ENCODE measurements at places on chromosomes 12 and 14. TPM values are rescaled to one million over a fixed set of nuclear protein-coding genes. Genes with fewer than 3 reads are reported as not detected.
A peak's percentile ranks its signal among the peaks of the same experiment; 100 is the strongest.

DNA sequence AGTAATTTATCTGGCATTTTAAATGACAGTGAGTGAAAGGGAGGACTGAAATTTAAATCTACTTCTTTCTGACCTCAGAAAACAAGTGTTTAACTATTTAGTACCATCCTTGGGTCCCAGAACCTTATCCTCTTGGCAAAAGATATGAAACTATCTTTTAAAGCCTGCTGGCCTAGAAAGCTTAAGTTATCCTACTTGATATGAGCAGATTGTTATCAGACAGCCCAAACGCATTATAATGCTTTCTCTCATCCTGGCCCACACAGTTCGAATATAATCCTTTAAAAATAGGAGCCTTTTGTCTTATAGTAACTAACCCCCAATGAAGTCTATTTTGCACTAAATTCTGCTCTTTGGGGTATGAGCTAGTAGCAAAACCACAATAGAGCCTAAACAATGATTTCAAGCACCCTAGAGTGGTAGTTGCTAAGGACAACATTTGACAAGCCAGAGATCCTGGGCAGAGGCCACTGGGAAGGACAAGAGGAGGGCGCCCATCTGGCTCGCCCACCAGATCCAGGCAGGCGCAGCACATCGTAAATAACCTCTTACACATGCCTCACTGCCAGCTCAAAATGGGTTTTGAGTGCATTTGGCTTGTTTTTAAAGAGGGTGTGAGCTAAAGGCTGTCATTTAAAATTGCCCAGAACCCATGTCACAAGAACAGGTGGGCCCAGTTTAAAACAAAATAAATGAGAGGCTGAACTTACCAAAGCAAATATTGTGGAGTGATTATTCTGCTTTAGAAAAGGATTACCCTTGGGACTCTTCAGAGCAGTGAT is 37.7 kb upstream of the CRY1 start:
- no peak overlapping the region for H3K27ac ChIP-seq
- H3K27me3 ChIP-seq = no peaks in the 10 kb centered on the region
- no peak for DNase-seq
- H3K4me3 ChIP-seq = no peak overlapping the region
- H3K36me3 ChIP-seq = no peaks in the 10 kb centered on the region

The STON2 gene
- total RNA-seq = 30.2 TPM

DNA sequence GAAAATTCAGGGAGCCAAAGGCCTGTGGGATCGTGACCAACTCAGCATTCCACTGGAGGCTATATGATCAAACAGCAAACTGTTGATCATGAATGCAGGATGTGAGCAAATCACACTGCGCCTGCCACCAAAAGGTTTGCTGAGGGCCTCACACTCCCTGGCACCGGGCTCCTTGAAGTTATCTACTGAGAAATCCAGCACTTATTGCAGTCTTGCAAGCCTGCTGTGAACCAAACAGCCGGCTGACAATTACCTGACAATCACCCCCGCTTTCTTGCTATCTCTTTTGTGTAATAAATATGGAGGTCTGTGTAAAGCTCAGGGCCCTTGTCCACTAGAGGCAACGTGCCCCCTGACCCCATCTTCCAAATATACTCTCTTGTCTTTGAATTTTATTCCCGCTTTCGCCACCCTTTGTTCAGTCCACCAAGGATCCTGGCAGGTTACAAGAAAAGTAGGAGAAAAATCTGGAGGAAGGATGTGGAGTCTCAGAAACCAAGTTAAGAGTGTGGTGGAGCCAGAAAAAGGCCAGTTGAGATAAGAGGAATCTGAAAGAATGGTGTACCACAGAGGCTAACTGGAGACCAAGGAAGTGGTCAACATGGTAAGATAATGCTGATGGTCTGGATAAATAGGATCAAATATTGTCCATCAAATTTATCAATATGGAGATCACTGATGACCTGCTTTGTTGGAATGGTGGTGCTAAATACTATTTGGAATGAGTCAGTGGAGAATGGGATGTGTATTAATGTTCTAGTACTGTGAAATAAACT is 229.2 kb downstream of the ALX1 start:
- no peak overlapping the region for H3K4me3 ChIP-seq
- no peaks in the 10 kb centered on the region for H3K36me3 ChIP-seq
- no peaks in the 10 kb centered on the region for H3K4me1 ChIP-seq
- no peaks in the 10 kb centered on the region for H3K27me3 ChIP-seq

The ASPG gene
- total RNA-seq = 0.15 TPM

DNA sequence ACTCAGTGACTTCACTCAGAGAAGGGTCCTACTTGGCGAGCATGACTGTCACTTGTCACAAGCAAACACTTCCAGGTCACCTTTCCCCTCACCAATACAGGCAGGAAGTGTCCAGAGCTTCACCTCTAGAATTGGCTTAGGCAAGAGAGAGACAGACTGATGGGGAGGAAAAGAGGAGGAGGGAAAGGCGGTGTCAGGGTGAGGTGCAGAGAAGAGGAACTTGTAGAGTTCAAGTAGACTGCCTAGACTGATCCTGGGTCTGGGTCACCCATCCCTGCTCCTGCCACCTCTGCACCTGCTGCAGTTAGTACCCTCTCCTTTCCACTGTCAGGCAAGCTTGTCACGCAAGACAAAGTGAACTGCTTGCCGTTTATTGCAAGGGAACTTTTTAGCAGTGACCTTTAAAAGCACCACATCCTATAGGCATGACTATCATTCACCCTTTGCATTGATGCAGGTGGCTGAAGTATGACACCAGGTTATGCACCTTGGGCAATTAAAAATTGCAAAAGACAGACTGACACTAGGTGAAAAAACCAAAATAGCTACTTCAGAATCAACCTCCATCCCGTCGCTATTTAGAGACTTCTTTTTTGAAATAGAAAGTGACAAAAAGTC is 292.4 kb downstream of the SYT1 start:
- no peaks in the 10 kb centered on the region for H3K4me1 ChIP-seq
- no peak overlapping the region for H3K27ac ChIP-seq
- no peak overlapping the region for H3K4me3 ChIP-seq
- no peak for DNase-seq
- no peaks in the 10 kb centered on the region for H3K27me3 ChIP-seq
- H3K36me3 ChIP-seq = no peaks in the 10 kb centered on the region

- peak overlapping the region; percentile 26 for H3K27ac ChIP-seq
- no peaks in the 10 kb centered on the region for H3K4me1 ChIP-seq
- no peak for DNase-seq
- H3K4me3 ChIP-seq = no peak overlapping the region
- no peaks in the 10 kb centered on the region for H3K27me3 ChIP-seq
- H3K36me3 ChIP-seq = no peaks in the 10 kb centered on the region
Observed at GRCh38 chr12:7058850-7059395, 1.6 kb upstream of the C1S start.

- H3K27ac ChIP-seq = no peak overlapping the region
- H3K27me3 ChIP-seq = no peaks in the 10 kb centered on the region
- DNase-seq = no peak
- no peaks in the 10 kb centered on the region for H3K4me1 ChIP-seq
- no peaks in the 10 kb centered on the region for H3K36me3 ChIP-seq
- H3K4me3 ChIP-seq = no peak overlapping the region
Observed at GRCh38 chr12:54475537-54475936, 2.1 kb upstream of the GTSF1 start.

The SLC39A5 gene
- total RNA-seq = not detected

The MMP19 gene
- total RNA-seq = 47.9 TPM

The OR11G2 gene
- total RNA-seq = not detected

DNA sequence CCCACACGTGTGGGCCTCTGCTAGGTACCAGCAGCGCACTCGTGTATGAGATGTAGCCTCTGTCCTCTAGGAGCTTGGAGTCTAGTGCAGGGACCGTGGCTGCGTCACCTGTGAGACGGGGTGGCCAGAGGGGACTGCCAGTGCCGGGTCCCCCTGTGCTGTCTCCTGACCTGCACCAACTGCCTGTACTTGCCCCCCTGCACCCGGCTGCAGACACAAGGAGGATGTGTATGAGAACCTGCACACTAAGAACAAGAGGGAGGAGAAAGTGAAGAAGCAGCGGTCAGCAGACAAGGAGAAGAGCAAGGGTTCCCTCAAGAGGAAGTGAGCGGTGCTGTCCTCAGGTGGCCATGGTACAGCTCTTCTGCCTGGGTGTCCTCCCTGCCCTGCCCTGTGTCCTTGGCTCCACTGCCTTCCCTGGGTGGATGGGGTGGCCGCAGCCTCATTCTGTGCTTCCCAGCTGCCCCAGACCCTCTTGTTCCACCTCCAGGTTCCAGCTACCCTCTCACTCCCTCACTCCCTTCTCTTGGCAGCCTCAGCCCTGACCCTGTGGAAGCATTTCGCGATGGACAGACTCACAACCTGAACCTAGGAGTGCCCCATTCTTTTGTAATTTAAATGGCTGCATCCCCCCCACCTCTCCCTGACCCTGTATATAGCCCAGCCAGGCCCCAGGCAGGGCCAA is 9.6 kb downstream of the PTPN6 start:
- no peak for DNase-seq
- H3K4me1 ChIP-seq = peaks cover 8% of the 10 kb centered on the region
- H3K36me3 ChIP-seq = no peaks in the 10 kb centered on the region
- no peaks in the 10 kb centered on the region for H3K27me3 ChIP-seq

The CTSG gene
- 0.59 TPM for total RNA-seq

DNA sequence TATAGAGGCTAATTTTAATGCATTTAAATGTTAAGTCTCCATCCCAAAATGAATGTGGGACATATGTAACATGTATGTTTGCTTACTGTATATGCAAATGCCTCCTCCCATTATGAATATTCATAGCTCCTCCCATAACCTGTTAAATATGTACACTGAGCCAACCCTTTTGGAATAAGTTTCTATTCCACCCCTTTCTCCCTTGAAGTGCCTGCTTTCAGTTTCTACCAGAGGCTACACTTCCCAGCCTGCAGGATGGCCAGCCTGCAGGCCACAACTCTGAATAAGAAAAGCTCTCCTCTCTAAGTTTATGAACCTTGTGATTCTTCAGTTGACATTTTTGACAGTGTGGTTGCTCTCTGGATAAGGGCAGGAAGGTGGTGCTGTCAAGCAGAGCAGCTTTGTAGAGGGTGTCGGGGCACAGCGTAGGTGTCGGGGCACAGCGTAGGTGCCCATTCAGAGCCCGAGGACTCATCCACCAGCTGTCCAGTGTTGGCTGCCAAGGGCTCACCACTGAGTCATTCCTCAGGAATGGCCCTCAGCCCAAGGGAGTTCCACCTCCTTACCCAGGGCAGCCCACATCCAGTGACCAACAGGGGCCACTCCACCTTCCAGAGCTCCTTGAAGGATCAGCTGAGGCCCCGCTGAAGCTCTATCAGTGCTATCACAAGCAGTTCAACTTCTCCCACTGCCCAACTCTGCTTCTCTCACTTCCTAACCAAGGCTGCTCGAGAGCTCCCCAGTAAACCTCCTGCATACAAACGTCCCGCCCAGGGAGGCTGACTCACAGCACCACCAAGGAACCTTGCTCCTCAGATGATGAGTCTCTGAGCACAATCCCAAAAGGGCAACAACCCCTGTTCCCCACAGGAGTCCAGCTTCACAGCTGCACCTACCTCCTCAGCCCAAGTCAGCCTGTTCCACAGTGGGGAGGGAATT is 31.4 kb downstream of the VWF start:
- no peaks in the 10 kb centered on the region for H3K4me1 ChIP-seq
- no peak overlapping the region for H3K4me3 ChIP-seq
- no peaks in the 10 kb centered on the region for H3K36me3 ChIP-seq
- peak; percentile 70 for DNase-seq
- H3K27ac ChIP-seq = no peak overlapping the region

- peak; percentile 77 for DNase-seq
- no peaks in the 10 kb centered on the region for H3K36me3 ChIP-seq
- H3K4me3 ChIP-seq = peak overlapping the region; percentile 74
- H3K4me1 ChIP-seq = peaks cover 4% of the 10 kb centered on the region
- no peaks in the 10 kb centered on the region for H3K27me3 ChIP-seq
- H3K27ac ChIP-seq = peak overlapping the region; percentile 99
Observed at GRCh38 chr14:24113801-24114531, 611 bp upstream of the DCAF11 start.

DNA sequence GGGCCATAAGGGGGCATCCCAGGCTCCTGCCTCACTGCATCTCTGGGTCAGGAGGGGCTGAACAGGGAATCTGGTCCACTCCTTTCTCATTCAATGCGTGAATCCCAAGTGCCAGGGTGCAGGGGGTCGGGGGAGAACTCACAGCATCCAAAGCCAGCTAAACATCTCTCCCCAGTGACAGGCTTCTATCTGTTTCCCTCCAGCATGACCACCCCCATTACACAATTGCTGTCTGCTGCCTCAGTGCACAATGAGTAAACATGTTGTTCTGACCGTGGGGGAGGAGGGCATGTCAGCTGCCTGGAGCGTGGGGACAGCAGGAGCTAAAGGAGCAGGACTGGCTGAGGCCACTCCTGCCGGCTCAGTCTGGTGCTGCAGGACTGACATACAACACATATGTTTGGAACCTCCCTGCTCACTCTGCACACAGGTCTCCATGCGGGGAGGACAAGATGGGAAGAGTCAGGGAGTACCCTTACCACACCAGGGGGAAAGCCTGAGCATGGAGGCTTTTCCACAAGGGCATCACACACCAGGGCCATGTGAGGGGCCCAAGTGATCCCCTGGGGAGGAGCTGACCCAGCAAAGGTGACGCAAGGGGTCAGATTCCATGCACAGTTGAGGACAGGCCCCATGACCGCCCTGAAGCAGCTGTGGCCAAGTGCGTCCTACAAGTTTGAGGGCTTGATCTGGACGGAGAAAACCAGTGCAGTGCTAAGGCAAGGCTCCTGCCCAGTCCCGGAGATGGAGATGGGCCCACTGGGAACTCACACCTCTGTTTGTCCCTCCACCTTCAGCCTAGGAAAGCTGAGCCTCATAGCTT is 1.4 kb downstream of the TNS2 start:
- H3K27me3 ChIP-seq = no peaks in the 10 kb centered on the region
- H3K4me1 ChIP-seq = peaks cover 17% of the 10 kb centered on the region
- DNase-seq = peak; percentile 75
- H3K4me3 ChIP-seq = peak overlapping the region; percentile 68

The HSPB8 gene
- total RNA-seq = 19.3 TPM

- peaks cover 44% of the 10 kb centered on the region for H3K27me3 ChIP-seq
- no peaks in the 10 kb centered on the region for H3K36me3 ChIP-seq
- no peak overlapping the region for H3K4me3 ChIP-seq
- DNase-seq = no peak
Observed at GRCh38 chr14:94774344-94775090, 4.6 kb upstream of the GSC start.

The SOCS4 gene
- 23.3 TPM for total RNA-seq

The IAPP gene
- total RNA-seq = not detected

DNA sequence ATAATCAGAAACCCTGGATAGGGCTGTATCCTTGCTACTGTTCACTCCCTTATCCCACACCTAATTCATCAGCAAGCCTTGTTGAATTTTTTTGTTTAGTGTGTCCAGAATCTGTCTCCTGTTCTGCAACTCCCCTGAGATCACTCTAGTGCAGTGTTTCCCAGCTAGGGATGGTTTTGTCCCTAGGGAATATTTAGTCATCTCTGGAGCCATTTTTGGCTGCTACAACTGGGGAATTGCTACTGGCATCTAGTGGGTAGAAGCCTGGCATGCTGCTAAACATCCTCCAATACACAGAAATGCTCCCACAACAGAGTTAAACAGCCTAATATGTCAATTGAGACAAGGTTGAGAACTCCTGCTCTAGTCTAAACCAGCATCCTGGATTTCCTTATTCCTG is 248.0 kb downstream of the NPAS3 start:
- DNase-seq = no peak
- H3K27me3 ChIP-seq = no peaks in the 10 kb centered on the region
- H3K27ac ChIP-seq = no peak overlapping the region
- H3K36me3 ChIP-seq = no peaks in the 10 kb centered on the region
- no peaks in the 10 kb centered on the region for H3K4me1 ChIP-seq
- H3K4me3 ChIP-seq = no peak overlapping the region

The KRT71 gene
- 0.16 TPM for total RNA-seq

The CD163L1 gene
- total RNA-seq = 0.33 TPM

Data from breast epithelium (tissue), 4 donors.